Stromal cell of bone marrow (primary cell): ENCODE measurements at places on chromosomes 11 and 22.

DNA sequence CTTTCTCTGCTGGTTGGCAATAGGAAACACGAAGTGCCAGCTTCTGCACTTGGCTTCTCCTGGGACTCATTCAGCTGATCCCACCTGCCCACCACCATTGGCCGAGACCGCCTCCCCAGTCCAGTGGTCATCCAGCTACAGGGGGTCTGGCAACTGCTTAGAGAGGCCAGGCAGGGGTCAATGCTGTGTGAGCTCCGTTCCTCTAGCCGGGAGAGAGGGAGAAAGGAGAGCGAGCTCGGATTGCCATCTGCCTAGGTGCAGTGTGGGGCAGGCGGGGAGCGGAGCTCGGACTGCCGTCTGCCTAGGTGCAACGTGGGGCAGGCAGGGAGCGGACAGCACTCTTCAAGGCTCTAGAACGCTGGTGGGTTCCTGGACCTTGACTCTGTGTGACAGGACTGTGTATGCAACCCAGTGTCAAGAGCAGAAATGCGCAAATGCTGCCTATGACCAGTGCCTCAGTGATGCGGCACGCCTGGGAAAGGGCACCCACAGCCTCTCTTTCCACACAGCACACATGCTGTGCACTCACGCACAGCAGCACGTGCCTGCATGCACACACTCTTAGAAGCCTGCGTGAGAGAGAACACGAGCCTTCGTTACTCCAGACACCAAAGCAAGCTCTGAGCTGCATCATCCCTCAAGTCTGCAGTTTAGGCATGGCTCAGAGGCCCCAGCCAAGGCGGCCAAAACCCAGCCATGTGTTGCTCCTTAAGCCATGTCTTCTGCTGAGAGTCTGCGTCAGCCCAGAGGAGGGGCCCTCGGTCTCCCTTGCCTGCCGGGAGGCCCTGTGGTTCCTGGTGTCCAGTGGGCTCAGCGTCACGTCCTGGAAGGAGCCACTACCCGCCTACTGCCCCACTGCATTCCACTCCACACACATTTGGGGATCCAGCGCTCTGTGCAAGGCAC lies 26.8 kb upstream of the JAM3 start:
- no peak for DNase-seq

DNA sequence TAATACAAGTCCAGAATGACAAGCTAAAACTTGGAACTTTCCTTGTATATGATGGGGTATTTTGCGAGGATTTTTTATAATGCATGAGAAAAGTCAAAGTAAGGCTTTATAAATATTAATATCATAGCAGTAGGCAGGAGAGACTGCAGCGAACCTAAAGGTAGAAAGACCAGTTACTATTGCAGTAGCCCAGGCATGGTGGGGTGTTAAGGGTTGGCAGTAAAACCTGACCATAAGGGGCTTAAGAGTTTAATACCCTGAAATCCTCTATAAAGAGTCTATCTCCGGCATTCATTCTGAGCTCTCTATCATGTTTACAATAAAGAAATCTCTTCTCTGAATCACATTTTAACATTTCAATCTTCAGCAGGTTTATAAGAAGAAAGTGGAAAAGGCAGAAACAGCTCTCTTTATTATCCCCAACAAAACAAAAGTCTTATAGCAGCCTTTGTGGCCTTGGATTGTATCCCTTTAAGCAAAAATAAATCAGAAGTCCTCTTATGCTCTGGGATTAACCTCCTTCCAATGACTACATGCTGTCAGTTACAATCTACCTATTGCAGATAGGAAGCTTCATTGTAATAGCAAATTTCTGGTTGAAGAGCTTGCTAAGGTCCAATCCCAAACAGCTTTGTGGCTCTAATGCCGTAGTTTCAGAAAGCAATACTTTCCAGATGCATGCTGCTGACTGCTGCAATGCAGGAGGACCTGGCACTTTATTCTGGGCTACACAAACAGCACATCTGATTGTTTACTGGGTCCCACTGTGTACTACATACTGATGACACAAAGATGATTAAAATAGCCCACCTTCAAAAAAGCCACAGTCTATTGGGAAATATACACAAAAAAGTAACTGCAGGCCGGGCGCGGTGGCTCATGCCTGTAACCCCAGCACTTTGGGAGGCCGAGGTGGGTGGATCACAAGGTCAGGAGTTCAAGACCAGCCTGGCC lies 45.8 kb downstream of the SIK3 start:
- no peak for DNase-seq

- DNase-seq, result peak; percentile 21
Observed at GRCh38 chr11:47466701-47467250, 17.8 kb upstream of the RAPSN start.

- peak; percentile 51 for DNase-seq
Observed at GRCh38 chr11:74671520-74672196, 59.6 kb downstream of the CHRDL2 start.

DNA sequence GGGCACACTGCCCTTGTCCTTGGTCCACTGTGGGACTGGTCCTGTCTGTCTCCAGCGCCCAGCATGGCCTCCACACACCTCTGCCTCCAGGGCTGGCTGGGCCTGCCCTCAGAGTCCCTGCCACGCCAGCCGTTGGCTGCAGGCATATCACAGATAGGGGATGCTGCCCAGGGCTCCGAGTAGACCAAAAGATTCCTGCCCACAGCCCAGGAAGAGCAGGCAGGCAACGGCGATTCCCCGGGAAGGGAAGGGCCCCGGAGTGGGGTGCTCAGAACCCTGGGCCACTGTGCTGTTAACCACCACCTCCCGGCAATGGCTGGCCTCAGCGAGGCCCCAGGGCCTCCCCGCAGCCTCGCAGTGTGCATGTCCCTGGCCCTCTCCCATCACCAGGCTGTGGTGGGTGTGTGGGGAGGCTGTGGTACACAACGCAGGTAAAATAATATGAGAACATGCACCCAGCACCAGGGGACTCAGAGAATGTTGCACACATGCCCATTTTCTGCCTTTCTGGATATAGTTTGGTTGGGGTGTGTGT lies 2.2 kb downstream of the IFITM5 start:
- DNase-seq, result no peak

GRCh38 chr11:69915501-69916250 lies 96.5 kb upstream of the FGF3 start:
- peak; percentile 54 for DNase-seq

GRCh38 chr22:25060522-25061071 lies 108.1 kb downstream of the KIAA1671 start:
- no peak for DNase-seq
